Stimulated activated CD4-positive, alpha-beta T cell treated with anti-CD3 and anti-CD28 coated beads, Interleukin-1b, Interleukin-23, amount 100 ng/mL, for 1 hour (primary cell): ENCODE measurements at places on chromosomes 5 and 9.

- no peak for DNase-seq
Measured at GRCh38 chr9:97918611-97919010, 3.7 kb downstream of the TRMO start.

DNA sequence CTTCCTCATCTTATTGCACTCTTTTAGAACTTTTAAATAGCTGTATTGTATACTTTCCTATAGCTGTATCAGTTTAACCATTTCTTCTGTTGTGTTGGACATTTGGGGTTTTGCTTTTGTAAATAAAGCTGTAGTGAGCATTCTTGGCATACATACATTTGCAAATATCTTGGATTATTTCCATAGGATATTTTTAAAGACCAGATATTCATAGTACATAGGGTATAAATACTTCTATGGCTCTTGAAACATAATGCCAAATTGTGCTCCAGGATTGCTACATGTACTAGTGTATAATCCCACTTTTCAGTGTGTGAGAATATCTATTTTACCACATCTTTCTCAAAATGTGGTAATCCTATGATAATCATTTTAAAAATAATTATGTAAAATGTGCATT lies 51.2 kb downstream of the SCAMP1 start:
- no peak for DNase-seq

DNA sequence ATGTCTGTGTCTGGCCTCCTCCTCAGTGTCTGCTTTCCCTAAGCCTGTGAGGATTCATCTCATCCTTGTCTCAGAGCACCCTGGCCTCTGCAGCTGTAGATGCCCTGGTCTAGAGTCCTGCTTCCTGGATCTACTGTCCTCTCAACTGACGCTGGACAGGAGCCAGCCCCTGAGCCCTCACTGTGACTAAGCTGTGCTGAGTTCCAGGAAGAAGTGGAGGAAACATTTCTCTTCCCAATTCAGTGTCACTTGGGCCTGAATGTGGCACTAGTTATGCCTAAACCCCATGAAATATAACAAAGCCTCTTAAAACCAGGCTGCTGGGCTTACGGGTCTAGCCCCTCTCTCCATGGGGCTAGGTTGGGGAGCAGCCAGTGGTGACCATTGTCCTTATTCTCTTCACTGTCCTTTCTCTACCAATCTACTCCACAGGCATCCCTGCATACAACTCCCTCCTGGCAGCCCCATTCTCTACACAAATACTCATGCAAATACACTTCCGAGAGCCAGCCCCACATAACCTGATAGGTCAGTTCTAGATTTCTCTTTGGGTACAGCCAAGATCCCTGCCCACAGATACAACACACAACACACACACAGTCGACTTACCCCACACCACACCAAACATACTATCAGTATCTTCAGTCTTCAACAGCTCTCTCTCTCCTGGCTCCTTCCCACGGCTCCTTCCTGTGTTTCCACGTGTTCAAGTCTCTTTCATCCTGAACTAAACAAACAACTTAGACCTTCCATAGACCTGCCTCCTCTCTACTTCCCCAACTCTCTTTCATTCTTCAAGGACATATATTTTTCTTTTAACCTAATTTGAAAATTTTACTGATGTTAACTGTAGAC lies 220.8 kb downstream of the SNX18 start:
- DNase-seq = no peak

GRCh38 chr5:110265162-110265561 lies 461.3 kb downstream of the TMEM232 start:
- no peak for DNase-seq

DNA sequence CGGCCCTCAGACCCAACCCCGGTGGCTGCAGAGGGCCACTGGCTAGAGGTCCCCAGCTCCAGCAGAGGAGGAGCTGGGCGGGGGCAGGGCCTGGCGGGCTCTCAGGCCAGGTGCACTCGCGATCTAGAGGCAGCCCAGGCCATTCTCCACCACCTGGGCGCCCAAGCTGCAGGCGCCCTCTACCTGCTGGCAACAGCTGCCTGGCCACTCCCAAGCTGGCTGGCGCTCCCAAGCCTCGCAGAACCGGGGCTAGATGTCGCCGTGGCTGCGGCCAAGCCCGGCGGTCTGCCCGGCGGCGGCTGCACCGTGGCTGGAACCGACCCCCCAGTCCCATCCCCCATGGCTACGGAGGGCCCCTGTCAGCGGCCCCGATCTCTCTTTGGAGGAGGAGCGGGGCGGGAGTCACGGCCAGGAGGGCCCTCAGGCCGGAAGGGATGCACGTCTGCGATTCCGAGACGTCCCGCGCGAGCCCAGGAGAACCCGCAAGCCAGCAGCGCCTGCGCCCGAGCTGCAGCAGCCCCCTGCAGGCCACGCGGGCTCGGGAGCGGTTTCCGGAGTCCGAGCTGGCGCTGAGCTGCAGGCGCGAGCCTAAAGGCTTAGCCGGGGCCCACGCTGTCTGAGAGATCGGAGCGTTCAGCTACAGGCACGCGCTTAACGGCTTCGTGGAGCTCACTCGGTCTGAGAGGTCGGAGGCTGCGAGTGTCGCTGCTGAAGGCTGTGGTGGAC lies 44.3 kb upstream of the BICD2 start:
- DNase-seq = no peak

DNA sequence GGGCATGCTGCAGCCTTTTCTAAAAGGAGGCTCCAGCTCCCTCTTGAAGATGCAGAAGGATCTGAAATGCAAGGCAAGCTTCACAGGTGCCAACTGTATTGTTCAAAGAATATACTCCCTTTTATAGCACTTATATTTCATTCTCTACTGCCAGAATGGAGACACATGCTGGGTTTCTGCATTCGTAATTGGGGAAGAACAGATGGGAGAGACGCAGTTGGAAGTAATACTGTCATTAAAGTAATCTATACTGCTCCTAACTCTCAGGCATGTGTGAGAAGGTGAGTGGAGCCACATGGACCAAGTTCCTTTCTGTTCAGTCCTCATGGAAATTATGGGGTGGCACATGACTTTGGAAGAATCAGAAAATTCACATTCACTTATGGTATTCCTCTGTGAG lies 226.4 kb downstream of the TRIM32 start:
- no peak for DNase-seq

GRCh38 chr5:137203011-137203632 lies 296.0 kb downstream of the SPOCK1 start:
- DNase-seq = no peak

- DNase-seq = no peak
Measured at GRCh38 chr5:111124793-111125192, 32.6 kb downstream of the WDR36 start.

DNA sequence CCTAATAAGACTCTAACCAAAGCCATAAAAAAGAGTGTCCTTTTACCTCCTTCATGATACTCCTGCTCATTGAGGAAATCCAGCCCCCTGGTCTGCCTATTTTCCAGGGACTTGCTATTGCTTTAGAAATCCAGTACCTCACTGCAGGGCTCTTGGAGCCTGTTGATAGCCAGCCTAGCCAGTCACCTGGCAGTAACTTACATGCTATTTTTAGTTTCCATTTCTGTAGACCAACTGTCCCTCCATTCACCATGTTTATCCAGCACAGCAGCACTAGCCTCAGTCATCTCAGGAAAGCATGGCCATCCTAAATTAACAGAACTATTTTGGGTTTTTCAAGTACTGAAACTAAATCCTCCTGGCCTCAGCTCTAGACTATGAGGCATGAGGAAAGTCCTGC lies 91.5 kb upstream of the PHF24 start:
- no peak for DNase-seq

DNA sequence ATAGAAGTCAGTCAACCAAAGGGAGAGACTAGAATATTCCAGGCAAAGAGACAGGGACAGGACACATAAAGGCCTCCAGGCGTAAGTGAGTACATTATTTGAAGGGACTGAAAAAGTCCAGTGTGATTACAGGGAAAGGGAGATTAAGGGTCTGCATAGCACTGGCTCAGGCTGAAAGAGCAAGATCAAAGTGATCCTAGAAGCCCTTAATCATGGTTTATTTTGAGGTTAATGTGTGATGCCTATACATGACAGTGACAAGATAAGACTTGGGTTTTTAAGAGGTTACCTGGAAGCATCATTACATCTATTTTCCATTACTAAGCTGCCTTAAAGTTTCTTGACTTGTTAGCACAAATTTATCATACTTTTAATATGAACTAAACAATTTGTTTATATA lies 25.8 kb downstream of the LMBRD2 start:
- DNase-seq = no peak

DNA sequence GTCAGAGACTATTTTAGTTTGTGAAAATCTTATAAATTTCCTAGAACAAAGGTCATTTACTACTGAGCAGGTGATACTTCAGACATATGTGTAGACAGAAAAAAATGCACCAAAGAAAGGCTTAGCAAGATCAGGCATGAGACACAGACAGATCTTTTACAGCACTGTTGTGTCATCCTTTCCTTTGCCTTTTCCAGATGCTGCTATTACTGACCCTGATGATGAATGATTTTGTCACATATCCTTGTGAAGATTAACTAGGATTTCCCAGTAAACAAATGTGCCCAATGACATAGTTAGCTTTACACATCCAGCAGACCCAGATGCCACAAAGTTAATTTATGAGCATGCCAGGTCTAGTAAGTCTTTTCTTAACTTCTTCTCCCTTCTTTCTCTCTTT lies 68.2 kb downstream of the DMRTA1 start:
- DNase-seq = no peak

- DNase-seq = peak; percentile 40
Measured at GRCh38 chr9:91193087-91193657, 168.5 kb downstream of the AUH start.

DNA sequence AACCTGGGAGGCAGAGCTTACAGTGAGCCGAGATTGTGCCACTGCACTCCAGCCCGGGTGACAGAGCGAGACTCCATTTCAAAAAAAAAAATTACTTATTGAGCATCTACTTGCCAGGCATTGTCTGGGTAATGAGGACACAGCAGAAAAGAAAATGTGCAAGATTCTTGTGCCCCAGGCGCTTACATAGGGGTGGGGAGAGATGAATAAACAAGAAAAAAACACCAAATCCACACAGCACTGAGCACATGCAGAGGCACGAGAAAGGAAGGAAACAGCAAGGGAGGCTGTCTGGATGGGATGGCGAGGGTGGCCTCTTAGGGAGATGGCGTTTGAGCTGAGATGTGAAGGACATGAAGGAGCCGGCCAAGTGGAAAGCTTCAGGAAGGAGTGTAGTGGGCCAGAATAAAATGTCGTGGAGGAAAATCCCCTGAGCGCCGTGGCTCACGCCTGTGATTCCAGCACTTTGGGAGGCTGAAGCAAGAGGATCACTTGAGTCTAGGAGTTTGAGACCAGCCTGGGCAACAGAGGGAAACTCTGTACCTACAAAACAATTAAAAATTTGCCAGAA lies 13.9 kb downstream of the DYNC2I2 start:
- DNase-seq = no peak

DNA sequence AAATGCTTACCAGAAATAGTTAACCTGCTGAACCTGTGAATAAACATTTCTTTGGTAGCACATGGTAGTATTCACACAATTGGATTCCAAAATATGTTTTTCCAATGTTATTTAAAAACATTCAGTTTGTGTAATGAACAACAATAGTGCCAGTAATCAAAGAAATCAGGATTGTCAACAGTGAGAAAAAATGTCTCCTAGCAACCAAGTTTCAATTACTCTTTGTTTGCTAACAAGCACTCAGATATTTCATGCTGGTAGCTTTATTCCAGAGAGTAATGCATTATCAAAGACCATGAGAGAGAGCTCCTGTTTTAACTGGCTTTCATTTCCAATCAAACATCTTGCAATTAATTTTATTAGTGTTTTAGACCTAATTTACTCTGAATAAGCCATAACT lies 768.1 kb upstream of the GRAMD2B start:
- DNase-seq = no peak

DNA sequence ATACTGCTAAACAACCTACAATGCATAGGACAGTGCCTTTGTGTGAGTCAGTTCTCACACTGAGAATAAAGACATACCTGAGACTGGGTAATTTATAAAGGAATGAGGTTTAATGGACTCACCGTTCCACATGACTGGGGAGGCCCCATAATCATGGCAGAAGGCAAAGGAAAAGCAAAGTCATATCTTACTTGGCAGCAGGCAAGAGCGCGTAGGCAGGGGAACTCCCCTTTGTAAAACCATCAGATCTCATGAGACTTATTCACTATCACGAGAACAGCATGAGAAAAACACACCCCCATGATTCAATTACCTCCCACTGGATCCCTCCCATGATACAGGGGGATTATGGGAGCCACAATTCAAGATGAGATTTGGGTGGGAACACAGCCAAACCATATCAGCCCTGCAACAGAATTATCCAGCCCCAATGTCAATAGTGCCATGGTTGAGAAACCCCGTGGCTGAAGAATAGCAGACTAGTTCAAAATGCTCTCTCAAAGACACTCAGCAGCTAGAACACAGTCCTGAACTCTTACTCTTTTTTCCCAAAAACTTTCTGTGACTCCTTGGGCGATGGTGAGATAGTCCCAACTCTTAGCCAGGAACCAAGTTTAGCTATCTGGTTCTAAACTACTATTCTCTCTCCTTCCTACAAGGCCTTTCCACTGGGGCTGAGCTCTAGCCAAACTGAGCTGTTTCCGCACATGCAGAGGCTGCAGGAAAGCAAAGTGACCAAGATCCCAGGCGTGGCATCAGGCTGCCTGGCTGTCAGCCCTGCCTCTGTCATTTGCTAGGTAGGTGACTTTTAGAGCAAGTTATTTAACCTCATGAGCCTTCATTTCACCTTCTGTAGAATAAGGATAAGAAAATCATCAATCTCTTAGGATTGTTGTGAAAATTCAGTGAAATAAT lies 21.7 kb downstream of the FAT2 start:
- DNase-seq = no peak

DNA sequence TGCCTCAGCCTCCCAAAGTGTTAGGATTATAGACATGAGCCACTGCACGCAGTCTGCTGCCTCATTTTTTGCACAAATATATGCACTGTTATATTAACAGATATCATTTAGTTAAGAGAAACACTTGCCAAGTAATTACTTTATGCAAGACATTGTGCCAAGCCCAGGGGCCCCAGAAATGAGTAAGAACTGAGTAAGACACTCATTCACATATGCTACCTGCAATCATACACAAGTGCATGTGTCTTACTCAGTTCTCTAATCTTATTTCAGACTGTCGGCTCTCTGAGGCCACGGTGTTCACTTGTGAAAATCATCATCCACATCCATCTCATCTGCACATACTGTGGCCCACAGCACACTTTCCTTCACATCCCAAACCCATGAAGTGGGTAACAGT lies 16.0 kb downstream of the TRAF1 start:
- DNase-seq = no peak

- DNase-seq = no peak
Measured at GRCh38 chr5:66242050-66242715, 98.1 kb downstream of the SREK1 start.

- DNase-seq = peak; percentile 26
Measured at GRCh38 chr5:159412284-159413046, 82.2 kb upstream of the IL12B start.

GRCh38 chr5:34998058-34998789 lies 49.5 kb downstream of the AGXT2 start:
- no peak for DNase-seq
